Activated naive CD8-positive, alpha-beta T cell treated with anti-CD3 and anti-CD28 coated beads for 36 hours (primary cell): ENCODE measurements at places on chromosomes 7 and 10.

DNA sequence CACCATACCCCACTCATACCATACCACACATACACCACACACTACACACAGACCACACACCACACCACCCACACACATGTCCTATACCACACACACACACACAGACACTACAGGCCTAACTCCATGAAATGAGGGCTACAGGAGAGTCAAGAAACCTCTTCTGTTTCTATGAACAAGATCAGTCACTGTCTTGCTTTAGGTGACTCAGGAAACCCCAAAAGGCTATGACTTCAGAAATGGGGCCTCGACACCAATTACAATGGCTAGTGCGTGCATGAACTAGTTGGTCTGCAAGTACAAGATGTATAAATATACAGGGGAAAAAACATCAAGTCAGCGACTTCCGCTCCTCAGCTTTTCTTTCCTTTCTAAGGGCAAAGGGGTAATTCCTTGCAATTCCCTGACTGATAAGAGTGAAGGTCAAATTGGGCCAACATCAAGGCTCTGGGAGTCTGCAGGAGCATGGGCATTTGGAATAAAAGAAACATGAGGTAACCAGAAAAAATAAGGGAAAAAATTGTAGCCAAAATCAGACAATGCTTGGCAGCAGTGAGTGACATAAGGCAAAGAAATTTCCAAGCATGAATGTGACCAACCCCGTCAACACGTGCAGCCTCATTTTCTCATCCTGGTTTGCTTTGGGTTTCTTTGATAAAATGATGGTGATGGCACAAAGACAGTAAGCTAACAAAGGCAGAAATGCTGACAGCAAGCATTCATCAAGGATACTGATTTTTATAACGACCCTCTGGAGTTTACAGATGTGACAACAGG lies 1.5 kb downstream of the PKD1L1 start:
- H3K27ac ChIP-seq: no peak overlapping the region
- H3K4me1 ChIP-seq: peaks cover under 1% of the 10 kb centered on the region
- no peak overlapping the region for H3K4me3 ChIP-seq
- DNase-seq: no peak
- H3K27me3 ChIP-seq: no peaks in the 10 kb centered on the region

DNA sequence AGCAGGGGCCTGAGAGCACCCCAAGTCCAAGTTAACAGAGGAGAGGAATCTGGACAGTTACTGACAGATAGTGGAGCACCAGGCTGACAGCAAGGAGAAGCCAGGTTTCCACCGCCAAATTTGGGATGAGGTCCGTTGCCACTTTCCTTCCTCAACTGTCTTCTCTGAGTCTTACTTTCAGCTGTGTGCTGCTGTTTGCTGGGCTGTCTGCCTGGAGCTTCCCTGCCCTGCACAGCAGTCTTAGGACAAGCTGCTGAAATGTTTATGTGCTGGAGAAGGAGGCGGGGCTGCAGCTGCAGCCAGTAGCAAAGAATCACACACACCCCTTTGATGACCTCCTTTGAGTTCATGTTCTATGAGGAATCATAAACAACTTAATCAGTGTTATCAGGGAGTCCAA lies 17.4 kb upstream of the CYP3A7 start:
- H3K36me3 ChIP-seq: no peaks in the 10 kb centered on the region
- H3K4me1 ChIP-seq: no peaks in the 10 kb centered on the region
- H3K27ac ChIP-seq: no peak overlapping the region
- DNase-seq: no peak
- peaks cover 4% of the 10 kb centered on the region for H3K27me3 ChIP-seq

DNA sequence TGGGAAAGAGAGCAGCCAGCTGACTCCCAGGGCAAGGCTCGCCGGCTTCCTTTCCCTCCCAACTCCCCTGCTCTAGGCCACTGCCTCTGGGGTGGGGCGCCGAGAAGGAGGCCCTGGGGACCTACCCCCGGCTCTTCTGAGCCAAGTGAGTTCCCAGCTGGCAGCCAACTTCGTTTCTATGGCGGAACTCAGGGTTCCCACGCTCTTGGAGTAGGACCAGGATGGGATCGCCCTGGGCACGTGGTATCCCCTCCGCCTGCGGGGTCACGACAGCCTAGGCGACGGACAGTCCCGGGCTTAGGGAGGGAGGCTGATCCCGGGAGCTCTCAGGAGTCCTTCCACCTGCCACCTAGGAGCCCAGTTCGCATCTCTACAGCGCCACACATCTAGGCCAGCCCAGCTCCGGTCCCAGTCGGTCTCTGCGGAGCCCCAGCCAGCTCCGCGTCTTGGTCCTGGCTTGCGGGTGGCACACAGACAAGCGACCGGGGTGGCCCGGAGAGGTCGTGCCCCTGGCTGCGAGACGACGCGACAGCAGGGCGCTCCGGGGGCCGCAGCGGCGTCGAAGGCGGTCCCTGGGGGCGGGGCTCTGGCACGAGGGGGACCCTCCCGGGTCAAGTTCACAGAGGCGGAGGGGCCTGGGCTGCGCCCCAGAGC lies 20.5 kb upstream of the GATA3 start:
- H3K36me3 ChIP-seq: no peaks in the 10 kb centered on the region
- no peak overlapping the region for H3K27ac ChIP-seq
- no peak overlapping the region for H3K4me3 ChIP-seq
- peaks cover 86% of the 10 kb centered on the region for H3K27me3 ChIP-seq
- H3K4me1 ChIP-seq: peaks cover 18% of the 10 kb centered on the region
- peak; percentile 5 for DNase-seq

DNA sequence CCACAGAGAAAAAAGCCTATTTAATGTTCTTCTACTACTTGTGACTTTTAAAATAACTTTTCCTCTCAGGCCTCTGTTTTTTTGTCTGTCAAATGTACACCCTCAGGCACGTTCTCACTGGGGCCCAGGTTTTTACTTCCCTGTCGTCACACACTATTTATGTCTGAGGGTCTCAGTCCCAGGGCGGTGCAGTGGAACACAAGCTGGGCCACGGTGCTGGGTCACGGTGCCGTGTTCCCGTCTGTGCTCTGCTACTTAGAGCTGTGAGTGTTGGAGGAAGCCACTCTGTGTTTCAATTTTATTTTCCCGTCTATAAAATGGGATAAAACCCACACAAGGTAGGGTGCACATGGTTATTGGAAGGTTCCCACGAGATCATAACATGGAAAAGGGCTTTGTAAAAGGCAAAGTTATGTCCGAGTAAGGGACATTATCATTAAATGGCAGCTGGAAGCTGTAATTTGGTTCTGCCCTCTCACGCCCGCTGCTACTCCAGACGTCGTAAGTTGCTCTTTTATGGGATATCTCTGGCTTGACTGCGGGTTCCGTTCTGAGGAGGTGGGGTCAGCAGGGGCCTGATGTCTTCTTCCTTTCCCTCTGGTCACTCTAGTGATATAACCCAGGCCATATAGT lies 25.2 kb downstream of the ZNF775 start:
- DNase-seq: no peak
- H3K36me3 ChIP-seq: peaks cover 6% of the 10 kb centered on the region
- H3K4me3 ChIP-seq: peak overlapping the region; percentile 84
- no peaks in the 10 kb centered on the region for H3K27me3 ChIP-seq

DNA sequence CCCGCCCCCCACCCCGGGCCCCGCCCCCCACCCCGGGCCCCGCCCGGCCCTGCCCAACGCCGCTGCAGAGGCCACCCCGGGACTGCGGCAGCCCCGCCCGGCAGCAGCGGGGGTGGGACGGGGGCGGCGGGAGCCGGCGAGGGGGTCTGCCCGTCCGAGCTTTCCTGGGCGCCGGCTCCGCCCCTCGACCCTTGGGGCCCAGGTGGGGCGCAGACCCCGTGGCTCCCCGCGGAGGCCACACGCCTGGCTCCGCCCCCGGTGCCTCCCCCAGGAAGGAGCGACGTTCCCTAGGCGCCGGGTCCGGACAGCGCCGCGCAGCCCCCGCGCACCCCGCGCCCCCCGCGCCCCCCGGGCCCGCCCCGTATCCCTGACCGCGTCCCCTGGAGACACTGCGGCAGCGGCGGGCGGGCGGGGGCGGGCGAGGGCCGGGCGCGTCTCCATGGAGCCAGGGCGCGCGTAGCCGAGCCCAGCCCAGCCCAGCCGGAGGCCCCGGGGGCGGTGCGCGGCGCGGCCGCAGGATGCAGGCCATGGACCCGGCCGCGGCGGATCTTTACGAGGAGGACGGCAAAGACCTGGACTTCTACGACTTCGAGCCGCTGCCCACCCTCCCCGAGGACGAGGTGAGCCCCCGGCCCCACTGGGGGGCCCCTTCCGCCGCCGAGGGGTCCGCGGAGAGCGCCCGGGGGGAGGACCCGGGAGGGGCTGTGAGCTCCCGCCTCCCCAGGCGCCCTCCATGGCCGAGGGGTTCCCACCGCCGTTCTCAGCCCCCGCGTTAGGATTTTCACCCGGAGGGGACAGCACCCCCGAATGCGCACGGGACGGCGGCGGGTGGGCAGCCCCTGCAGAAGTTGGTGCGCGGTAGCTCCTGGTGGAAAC lies at the start of gene KNDC1:
KNDC1 (plus strand) TSS at position 270 of the 876 bp plus-strand sequence; CDS start at position 519, 249 bp downstream.
- no peaks in the 10 kb centered on the region for H3K4me1 ChIP-seq
- H3K27me3 ChIP-seq: peaks cover 27% of the 10 kb centered on the region
- no peak within 1 kb of the TSS for H3K27ac ChIP-seq
- peak; percentile 43 for DNase-seq
- H3K4me3 ChIP-seq: no peak within 1 kb of the TSS
- no peaks in the 10 kb centered on the region for H3K36me3 ChIP-seq

GRCh38 chr10:707456-707855 lies 18.0 kb upstream of the DIP2C start:
- no peaks in the 10 kb centered on the region for H3K4me1 ChIP-seq
- no peak for DNase-seq
- no peaks in the 10 kb centered on the region for H3K36me3 ChIP-seq
- H3K27ac ChIP-seq: no peak overlapping the region
- no peak overlapping the region for H3K4me3 ChIP-seq

DNA sequence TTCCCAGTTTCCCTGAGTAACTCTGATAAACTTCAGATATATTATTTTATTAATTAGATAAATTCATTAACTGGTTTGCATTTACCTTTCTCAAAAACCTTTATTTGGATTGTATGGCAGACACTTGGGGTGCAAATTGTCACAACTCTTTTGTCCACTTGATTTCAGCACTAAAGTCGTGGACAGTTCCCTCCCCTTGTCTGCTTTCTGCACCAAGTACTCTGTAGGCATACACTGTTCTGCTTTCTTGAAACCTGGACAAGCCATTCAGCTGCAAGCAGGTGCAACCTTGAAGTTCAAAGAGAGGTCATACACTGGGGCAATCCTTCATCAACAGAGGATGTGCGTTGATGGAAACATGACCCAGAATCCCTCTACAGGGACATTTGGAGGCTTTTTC lies 162.9 kb downstream of the ARL5B start:
- H3K36me3 ChIP-seq: no peaks in the 10 kb centered on the region
- DNase-seq: no peak
- H3K27ac ChIP-seq: no peak overlapping the region
- H3K4me1 ChIP-seq: no peaks in the 10 kb centered on the region

- H3K27ac ChIP-seq: no peak overlapping the region
- no peaks in the 10 kb centered on the region for H3K36me3 ChIP-seq
- DNase-seq: no peak
- H3K4me1 ChIP-seq: no peaks in the 10 kb centered on the region
Observed at GRCh38 chr7:82229164-82229563, 214.4 kb downstream of the CACNA2D1 start.

GRCh38 chr10:60427148-60427547 lies 37.5 kb upstream of the ANK3 start:
- no peaks in the 10 kb centered on the region for H3K4me1 ChIP-seq
- no peaks in the 10 kb centered on the region for H3K36me3 ChIP-seq
- no peak overlapping the region for H3K27ac ChIP-seq
- DNase-seq: no peak
- H3K4me3 ChIP-seq: no peak overlapping the region

- H3K27me3 ChIP-seq: no peaks in the 10 kb centered on the region
- peaks cover 2% of the 10 kb centered on the region for H3K4me1 ChIP-seq
- H3K36me3 ChIP-seq: no peaks in the 10 kb centered on the region
- no peak overlapping the region for H3K27ac ChIP-seq
- H3K4me3 ChIP-seq: no peak overlapping the region
Observed at GRCh38 chr10:114311496-114312209, 72.6 kb downstream of the VWA2 start.

DNA sequence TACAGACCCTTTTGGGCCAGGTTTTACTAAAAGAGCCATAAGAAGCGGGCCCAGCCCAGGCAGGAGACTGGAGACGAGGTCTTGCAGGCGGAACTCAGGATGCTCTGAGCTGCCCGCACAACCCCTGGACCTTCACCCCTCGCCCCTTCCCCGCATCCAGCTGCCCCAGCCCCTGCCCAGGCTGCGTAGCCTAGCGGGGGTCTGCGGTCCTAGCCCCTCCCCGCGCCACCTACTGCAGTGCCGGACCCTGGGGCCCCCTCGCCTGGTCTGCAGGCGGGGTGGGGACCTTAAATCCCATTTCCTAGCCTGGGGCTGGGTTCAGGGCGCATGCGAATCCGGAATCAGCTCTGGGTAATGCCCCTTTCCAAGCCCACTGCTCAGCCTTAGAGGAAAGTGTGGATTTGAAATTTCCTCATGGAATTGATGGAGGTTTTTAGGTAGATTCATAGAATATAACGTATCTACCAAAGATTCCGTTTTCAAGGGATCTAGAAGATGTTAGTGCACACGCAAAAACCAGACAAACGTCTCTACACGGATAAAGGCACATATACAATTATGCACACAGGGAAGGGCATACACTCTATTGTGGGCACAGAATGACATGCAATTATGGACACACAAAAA lies 546 bp upstream of the HOXA3 start:
- peaks cover 100% of the 10 kb centered on the region for H3K27me3 ChIP-seq
- peaks cover 44% of the 10 kb centered on the region for H3K4me1 ChIP-seq
- no peak overlapping the region for H3K27ac ChIP-seq
- no peak overlapping the region for H3K4me3 ChIP-seq
- DNase-seq: no peak
- peaks cover 2% of the 10 kb centered on the region for H3K36me3 ChIP-seq

DNA sequence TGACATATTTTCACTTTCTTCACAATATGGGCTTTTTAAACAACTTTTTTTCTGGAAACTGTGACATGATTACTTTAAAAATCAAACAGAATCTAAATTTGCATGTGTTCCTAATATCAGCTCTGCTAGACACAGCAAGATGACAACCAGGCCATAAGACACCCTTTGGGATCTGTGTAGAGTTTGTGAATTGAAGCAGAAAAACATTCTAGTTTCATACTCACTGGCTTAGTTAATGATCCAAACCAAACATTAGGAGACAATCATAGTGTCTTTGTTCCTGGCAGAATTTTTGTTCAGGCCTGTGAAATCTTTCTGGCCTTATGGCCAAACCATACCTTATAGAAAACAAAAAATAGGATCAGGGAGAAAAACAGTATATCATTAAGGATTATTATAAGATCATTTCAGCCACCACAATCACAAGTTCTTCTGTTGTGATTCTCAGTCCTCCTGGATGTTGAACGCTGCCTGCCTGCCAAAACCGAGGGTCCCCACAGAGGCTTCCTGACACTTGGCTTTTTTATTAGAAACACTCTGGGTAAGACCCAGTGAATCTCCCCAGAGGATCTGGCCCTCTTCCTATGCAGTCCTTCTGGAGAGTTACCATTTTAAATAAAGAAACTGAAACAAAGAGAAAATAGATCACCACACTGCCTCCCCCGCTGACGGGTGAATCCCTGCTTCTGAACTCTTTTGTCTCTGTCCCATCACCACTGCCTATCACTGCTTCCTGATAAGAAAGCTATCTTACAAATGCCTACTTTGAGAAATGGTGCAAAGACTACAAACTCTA lies 79.2 kb upstream of the PPP1R3C start:
- DNase-seq: no peak
- no peaks in the 10 kb centered on the region for H3K4me1 ChIP-seq
- no peak overlapping the region for H3K4me3 ChIP-seq
- no peak overlapping the region for H3K27ac ChIP-seq
- H3K36me3 ChIP-seq: no peaks in the 10 kb centered on the region
- peaks cover 30% of the 10 kb centered on the region for H3K27me3 ChIP-seq
